NCI-H146 (cell line): ENCODE measurements at places on chromosomes 5 and 9.

- DNase-seq: no peak
Observed at GRCh38 chr5:142475102-142475513, 150.3 kb upstream of the SPRY4 start.

- DNase-seq: no peak
Observed at GRCh38 chr9:114782586-114782985, 23.3 kb downstream of the TNFSF15 start.

DNA sequence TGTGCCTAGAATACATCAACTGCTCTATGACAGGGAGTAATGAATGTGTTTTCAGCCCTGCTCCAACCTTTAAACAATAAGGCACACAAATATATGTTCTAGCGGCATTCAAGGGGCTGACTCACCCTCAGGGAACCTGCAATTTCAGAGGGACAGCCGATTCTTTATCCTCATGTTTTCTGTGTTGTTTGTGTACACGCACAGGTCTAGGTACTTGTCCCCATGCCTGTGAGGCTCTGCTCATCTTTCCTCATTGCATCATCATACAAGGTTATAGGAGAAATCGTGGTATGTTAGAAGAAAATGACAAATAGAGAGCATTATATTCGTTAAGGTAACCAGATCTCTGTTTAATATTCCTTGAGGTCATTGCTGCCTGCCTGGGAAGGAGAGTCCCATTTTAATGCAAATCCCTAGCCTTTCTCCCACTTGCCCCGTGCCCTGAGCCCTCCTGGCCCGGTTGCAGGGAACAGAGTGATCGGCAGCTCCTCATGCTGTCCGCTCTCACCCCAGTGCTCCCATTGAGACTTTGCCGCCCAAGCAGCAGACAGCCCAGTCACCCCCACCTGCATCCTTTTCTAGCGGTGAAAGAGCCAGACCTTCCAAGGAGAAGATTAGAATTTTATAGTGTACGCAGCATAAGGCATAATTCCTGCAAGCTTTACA is 14.6 kb downstream of the MAP1B start:
- peak; percentile 64 for DNase-seq

GRCh38 chr5:41878643-41879478 is 8.6 kb upstream of the OXCT1 start:
- DNase-seq: no peak

- no peak for DNase-seq
Observed at GRCh38 chr5:55356896-55357295, 49.1 kb downstream of the MTREX start.

GRCh38 chr5:120435129-120435528 is 29.0 kb upstream of the PRR16 start:
- no peak for DNase-seq

GRCh38 chr9:137277329-137278041 is at the start of gene TOR4A:
TSS of gene TOR4A (plus strand) at chr9:137277726. CDS start at chr9:137278690, 964 bp downstream.
- DNase-seq: no peak

GRCh38 chr9:14221558-14221957 is 92.4 kb downstream of the NFIB start:
- DNase-seq: no peak

DNA sequence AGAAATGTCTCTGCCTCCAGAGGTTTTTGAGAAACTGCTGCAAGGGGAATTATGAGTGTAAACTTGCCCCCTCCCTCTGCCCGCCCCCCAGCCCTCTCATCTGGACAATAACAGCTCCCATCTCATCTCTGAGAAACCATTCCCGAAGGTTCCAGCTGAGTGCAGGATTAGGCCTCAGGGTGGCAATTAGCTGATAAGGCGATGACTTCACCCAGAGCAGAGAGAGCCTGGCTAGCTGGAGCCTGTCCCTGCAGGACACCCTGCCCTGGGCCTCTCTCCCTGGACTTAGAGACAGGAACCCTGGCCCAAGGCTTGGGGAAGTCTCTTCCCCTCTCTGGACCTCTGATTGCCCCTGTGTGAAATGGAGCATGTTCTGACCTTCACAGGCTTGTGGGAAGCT is 45.7 kb upstream of the HAND1 start:
- DNase-seq: peak; percentile 20

- DNase-seq: no peak
Observed at GRCh38 chr5:131671409-131671808, 36.4 kb upstream of the RAPGEF6 start.

- DNase-seq: peak; percentile 70
Observed at GRCh38 chr5:88729084-88729828, 153.7 kb downstream of the MEF2C start.

DNA sequence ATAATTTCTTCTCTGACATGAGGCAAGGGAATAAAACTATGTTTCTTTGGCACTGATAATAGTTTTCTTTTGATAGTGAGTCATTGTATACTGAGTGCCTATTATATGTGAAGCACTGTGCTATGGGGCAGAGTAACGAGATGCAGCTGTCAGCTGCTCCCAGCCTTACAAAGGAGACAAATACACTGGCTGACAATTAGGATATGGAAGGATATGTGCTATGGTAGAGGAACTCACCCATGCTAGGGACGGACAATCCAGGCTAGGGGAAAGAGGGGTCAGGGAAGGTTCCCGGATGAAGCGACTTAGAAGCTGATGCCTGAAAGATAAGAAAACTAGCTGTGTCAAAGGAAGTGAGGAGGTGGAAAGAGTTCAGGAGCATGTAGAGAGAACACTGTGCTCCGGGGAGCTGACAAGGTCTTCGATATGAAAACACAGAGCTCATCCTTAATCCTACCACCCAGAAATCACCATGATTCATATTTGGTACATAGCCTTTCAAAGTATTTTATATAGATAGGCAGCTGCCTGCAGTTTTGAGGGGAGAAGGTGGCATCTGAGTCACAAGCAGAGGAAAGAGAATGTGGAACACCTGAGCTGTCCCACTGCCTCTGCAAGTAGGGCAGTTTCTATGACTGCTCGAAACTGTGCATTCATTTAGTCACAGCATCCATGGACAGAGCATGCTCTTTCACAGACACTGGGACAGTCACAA is 12.1 kb downstream of the BSPRY start:
- DNase-seq: no peak

- DNase-seq: peak; percentile 96
Observed at GRCh38 chr5:125719681-125720347, 703.4 kb upstream of the GRAMD2B start.

- peak; percentile 2 for DNase-seq
Observed at GRCh38 chr9:105437704-105438103, 10.1 kb upstream of the FSD1L start.

DNA sequence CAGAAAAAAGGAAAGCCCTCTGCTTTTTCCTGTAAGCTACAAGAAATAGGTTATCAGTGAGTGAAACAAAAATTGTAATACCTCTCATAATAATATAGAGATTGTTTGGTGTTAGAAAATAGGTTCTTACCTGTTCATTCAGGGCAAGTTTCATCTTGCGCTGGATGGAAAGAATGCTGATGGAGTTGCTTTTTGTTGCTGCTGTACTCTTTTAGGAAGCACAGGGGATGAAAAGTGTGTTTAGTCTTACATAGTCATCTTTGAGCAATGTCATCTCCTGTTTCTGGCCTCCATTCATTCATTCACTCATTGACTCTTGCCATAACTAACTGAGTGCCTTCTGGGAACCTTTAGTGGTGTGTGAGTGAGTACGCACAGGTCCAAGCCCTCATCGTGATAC is 6.4 kb downstream of the ENTREP1 start:
- DNase-seq: no peak

DNA sequence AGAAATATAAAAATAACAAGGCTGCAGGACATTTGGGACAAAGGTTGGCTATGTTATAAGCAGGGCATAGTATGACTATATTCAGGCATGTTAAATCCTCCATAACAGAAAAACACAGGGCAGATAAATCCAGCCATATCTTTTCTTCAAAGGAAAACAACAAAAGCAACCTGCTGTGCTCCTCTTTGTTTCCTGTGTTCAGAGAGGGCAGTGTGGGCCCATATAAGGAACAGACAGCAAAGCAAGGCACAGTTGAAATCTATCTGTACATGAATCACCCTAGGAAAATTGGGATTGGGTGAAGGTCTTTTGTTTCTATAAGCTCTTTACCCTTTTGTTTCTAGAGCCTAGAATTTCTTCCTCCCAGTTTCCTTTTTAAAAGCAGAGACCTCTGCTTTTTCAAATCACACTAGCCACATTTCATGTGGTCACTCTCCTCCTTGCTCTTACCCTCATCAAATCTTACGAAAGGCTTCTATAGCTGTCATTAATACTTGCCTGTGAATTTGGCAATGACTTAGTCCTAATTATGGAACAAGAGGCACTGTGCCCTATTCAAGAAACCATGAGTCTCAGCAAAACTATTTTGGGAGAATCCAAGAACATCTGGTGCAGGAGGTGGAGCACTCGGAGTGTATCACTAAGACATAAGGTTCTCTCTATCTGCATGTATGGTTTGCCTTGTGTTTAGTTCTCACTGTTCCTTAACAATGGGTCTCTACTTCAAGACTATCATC is 1.8 kb downstream of the GZMA start:
- no peak for DNase-seq

- DNase-seq: no peak
Observed at GRCh38 chr5:36202521-36202961, 39.2 kb downstream of the NADK2 start.

GRCh38 chr5:108727651-108728565 is 19.8 kb upstream of the FER start:
- DNase-seq: peak; percentile 61

DNA sequence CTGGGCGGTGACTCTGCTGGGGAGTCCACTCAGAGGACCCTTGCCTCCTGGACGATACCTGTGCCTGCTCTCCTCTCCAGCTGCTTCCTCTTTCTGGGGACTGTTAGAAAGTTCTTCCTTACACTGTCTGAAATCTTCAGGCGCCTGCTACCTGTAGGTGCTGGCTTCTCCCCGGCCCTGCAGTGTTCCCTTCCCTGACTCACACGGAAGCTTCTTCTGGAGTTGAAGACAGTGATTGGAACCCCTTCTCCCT is 562 bp downstream of the GSN start:
- DNase-seq: no peak

GRCh38 chr9:19119246-19119645 is 8.0 kb downstream of the PLIN2 start:
- no peak for DNase-seq

- no peak for DNase-seq
Observed at GRCh38 chr9:114687034-114687433, 5.0 kb upstream of the TEX48 start.

DNA sequence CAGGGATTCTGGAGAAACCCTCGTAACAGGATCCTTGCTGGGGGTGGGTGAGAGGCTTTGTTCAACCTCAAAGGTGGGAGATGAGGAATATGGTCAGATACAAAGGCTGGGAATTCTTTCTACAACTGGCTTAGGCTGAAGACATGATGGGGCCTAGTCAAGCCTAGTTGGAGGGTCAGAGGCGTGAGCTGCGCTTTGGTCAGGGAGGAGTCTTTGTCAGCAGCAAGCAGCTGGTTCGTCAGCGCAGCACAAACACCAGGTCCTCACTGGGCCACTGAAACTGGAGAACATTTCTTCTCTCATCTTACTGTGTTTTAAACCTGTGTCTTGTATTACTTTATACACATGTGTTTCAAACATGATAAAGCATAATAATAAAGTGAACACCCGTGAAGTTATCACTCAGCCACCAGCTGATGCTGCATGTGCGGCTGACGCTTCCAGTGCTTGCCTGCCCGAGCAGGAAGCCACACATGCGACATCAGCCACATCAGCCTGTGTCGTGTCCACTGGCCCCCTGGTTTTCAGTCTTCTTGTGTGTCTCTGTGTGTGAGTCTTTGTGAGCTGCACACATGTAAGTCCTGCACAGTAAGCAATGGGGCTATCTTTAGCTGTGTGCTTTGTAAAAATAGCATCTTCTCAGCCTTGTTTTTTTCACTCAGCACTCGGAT is 81.5 kb downstream of the WNK2 start:
- no peak for DNase-seq

GRCh38 chr5:93307557-93307956 is 273.5 kb downstream of the NR2F1-AS1 start:
- no peak for DNase-seq

DNA sequence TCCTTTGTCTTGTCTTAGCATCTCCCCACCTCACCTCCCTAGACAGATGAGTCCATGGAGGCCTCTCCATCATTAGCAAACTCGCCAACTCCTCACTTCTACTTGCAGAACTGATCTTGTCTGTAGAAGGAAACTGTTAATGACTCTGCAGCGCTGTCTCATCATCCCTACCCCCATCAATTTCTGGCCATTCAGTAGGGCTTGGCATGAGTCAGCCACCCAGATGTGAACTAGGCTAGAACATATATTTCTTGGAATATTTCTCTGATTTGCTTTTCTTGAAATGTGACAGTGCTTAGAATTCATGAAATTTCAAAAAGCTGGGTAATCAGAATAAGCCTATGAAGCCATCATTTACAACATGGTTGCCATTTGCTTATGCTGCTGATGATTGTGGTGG is 1125.0 kb upstream of the DMAC1 start:
- DNase-seq: no peak

DNA sequence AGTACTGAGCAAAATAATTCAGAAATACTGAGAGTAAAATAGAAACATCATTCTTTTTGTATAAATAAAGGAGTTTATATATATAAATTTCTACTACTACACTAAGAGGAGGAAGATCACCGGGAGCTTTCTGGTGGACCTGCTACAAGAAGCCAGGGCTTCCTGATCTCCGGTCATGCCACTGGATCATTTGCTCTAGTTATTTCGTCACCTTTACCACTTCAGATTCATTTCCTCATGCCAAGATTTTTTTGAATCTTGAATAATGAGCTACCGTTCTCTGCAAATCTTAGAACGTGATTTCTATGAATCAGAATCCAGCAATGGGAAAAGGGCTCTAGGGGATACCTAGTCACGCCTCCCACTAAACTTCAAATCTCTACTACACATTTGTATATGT is 51.9 kb upstream of the TBC1D9B start:
- no peak for DNase-seq

- no peak for DNase-seq
Observed at GRCh38 chr5:168151041-168151440, 140.4 kb upstream of the WWC1 start.

GRCh38 chr5:1217596-1218206 is 7.5 kb upstream of the SLC6A18 start:
- DNase-seq: no peak

GRCh38 chr5:12662545-12663314 is 758.5 kb upstream of the CTNND2 start:
- no peak for DNase-seq

DNA sequence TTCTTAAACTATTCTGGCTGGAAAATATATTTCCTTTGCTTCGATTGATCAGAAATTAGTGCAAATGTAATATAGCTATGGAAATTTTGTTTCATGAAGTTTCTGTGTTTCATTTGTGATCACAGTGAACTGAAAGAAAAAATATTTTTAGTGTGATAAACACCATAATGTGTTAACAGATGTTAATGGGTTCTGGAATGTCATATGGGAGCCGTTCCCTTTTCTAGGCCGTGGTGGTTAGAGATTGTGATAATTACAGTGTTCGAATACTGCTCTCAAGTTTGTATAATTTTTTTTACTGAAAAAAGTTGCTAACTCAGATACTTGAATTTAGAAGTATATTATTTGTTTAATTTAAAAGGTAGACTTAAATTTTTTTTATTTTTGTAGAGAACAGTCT is 19.3 kb downstream of the GAPVD1 start:
- no peak for DNase-seq

- no peak for DNase-seq
Observed at GRCh38 chr9:131167146-131167692, 41.8 kb downstream of the NUP214 start.

- DNase-seq: no peak
Observed at GRCh38 chr5:134503937-134504437, 21.5 kb upstream of the JADE2 start.
